Fibroblast of upper back skin (primary cell): ENCODE measurements at places on chromosomes 16 and 17.

GRCh38 chr17:64683796-64684195 lies 21.7 kb upstream of the SMURF2 start:
- peak; percentile 80 for DNase-seq

GRCh38 chr16:314351-314750 lies 31.4 kb downstream of the PDIA2 start:
- DNase-seq, result no peak

- DNase-seq, result no peak
These were observed 1.5 kb upstream of the WFIKKN1 start for GRCh38 chr16:629185-629832.

DNA sequence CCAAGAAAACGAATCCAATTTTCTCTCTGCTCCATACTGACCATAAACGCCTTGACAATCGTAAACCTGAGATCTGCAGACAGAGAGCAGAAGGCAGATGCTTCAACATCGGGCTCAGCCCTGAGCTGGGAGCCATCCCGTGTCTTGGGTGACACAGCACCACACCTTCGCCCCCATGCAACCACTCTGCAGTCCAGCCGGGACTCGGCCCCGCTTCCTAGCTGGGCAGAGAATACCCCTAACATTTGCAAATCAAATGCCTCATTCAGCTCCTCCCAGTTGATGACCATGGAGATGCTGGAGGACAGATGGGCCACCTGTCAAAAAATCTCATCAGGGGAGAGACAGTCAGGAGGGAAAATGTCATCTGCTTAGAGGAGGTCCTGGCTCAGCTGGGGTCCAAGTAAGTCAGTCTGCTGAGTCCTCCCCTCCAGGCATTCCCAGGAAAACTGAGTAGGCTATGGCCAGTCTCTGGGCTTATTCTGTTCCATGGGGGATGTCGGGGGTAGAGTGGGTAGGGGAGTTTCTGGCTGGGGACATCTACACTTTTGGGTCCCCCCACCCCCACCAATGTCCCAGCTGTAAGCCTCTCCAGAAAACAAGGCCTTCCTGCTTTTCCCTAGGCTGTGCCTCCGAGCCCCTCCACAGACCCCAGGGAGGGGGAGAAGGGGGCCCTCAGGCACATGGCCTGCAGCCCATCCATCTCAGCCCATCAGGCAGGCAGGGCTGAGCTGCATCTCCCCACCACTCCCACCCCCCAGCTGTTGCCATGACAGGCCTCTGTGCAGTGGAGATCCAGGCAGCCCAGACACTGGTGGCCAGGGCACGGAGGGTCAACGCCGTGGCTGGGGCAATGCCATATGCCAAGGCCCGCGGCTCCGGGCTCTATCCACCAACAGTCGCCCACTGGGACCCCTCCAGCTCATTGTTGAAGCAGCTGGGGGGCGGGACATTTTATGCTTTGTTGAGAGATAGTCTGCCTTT lies 158.6 kb downstream of the AXIN2 start:
- no peak for DNase-seq

GRCh38 chr16:48217708-48218107 lies 26.4 kb upstream of the LONP2 start:
- no peak for DNase-seq

DNA sequence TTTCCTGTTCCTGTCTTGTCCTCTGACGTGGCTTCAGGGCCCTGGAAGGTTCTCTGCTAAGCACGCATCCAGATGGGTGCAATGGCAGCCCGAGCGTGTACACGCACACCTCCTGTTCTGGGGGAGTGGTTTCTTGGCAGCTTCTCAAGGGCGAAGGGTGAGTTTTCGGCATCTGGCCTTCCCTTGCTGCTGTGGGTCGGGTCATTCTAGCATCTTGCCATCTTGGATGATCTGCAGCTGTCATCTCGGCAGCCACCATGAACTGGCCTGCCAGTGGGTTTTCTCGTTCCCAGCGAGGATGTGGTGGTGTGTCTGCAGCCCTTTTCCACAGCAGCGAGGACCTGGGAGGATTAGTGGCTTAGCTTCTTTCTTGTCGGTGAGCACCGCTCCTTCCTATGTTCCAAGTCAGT lies 10.6 kb downstream of the MSI2 start:
- no peak for DNase-seq

DNA sequence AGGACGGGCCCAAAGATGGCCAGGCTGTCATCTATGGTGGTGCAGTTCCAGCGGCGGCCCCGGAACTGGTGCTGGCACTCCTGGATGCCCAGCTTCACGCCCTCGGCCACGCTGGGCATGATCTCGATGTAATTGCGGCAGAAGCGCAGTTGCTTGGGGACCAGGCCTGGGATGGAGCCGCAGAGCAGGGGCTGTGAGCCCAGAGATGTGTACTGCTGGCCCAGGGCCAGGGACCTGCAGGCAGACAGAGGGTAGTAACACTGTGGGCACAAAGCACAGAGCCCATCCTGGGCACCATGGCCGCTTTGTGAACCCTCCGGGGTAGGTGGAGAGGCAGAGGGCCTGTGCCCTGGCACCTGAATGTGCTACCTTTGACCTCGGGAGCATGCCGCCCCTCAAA lies 44.8 kb downstream of the WNT3 start:
- DNase-seq, result no peak

- DNase-seq, result no peak
These were observed 78.0 kb upstream of the CBX4 start for GRCh38 chr17:79916991-79917901.

DNA sequence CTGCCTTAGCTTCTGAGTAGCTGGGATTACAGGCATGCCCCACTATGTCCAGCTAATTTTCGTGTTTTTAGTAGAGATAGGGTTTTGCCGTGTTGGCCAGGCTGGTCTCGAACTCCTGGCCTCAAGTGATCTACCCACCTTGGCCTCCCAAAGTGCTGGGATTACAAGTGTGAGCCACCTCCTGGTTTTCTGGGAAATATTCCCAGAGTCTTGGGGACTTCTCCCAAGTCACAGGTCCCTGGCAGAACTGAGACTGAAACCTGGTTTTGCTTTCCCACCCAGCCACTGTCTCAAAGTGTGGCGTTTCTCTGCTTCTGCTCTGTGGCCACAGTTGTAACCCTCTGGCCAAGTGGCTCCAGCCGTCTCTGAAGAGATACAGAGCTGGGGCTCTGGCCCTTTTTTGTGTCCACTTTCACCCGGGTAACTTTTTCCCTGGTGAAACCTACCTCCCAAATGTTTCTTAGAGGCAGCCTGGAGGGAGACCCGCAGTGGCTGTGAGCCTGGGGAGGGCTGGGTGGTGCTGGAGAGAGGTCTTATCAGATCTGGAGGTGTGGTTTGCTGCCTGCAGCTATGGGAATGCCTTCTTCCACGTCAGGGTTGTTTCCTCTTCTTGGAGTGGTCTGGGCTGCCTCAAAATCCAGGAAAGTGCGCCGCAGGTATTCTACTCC lies 5.1 kb downstream of the KSR1 start:
- no peak for DNase-seq

DNA sequence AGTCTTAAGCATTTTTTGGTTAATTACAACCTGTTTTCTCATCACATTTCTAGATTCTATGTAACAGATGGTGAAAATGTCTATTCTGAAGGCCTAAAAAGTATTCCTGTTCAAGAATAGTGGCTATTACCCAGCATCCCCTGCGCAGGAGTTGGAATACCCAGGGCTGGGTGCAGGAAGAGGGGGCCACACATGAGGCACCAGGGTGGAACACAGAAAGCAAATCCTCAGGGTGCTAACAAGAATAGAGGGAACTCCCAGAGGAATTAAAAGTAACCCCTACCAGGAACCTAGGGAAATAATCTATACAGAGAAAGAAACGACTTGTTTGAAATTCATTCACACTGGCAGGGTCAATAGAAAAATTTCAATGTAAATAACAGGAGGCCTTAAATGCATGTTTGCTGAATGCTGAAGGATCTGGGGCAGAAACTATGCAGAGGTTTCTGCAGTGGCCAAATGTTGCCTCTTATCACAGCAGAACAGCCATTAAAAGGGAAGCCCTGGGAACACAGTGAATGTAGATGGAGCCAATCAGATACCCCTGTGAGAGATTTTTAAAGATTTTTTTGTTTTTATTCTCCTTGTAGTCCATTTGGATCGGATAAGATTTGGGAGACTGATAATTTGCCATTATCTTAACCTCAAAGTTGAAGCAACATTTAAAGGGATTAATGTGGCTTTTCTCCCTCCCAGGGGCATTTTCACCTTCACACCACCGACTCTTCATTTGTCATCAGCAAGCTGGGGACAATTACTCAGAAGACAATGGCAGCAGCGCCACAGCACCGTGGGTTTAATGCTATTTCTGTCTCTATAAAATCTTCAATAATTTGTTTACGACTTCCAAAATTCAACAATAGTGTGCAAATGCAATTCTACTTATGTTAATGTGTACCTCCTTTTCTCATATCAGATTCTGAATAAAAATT lies 196.0 kb upstream of the PSMD7 start:
- no peak for DNase-seq

GRCh38 chr16:12291989-12292759 lies 315.6 kb downstream of the SNX29 start:
- no peak for DNase-seq

DNA sequence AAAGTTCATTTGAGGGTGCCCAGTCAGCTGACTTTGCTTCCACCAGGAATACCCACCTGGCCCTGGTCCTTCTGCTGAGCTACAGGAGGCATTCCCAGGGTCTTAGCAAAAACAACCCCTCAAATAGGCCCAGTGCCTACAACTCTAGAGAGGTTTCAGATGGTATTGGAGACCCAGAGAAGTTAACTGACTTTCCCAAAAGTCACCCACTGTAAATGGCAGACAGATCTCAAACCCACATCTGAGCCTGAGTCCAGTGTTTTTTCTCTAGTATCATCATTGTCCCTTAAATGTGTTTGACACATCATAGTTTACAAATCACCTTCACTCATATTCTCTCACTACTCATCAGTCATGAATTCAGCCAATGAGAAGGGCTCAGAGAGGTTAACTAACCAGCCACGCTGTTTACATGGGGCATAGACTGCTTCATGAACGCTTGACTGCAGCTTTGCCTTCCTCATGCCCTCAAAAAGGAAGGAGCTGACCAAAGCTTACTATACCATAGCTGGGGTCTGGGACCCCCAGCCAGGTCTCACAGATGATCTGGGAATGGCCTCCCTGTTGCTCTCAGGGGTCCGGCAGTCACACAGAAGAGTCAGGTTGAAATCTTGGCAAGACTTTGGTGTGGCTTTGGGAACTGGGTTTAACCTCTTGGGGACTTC lies 3.7 kb downstream of the PHOSPHO1 start:
- DNase-seq, result no peak

DNA sequence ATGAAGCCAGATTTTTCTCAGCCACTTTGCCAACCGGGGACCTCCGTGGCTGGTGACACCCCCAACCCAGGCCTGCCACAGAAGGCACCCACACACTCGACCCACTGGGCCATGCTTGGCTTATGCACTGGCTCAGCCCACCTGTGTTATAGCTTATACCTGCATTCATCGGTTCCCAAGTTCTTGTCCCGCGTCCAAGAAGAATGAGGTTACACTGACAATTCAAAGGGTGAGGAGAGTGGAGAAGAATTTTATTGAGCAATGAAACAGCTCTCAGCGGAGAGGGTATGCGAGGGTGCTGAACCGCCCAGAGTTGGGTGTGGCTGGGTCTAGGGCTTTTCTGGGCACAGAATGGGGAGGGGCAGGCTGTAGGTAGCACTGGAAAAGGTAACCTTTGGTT lies 22.2 kb upstream of the CDH15 start:
- DNase-seq, result no peak

GRCh38 chr16:86668136-86668910 lies 90.0 kb downstream of the FOXL1 start:
- peak; percentile 85 for DNase-seq

DNA sequence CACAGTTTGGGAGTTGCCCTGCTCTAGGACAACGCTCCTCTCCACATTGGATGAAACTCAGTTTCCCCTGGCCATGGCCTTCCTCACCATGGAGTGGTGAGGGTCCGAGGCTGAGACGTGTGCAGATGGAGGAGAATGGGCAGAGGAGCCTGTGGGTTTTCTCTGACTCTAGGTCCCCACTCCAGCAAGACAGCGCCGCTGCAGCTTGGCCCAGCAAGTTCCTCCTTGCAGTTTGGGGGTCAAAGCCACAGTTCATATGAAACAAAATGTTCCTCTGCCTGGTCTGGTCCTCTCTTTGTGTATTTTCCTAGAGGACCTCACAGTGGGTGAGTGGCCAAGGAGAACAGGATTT lies 2.3 kb downstream of the C16orf54 start:
- DNase-seq, result no peak

DNA sequence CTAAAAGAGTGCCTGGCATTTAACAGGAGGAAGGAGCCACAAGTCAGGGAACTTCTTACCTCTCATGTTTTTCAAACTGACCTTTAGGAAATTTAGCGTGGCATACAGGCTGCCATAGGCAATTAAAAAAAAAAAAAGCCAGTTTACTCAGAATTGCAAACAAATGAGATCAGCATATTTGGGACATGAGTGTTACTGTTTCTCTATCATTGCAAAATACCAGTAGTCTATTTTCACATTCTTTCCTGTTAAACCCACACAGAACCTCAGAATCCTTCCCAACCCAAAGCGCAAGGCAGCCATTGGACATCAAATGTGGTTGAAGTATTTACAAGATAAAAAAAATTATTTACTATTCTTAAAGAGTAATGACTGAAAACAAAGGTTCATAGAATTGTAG lies 366.4 kb upstream of the DYNLRB2 start:
- peak; percentile 85 for DNase-seq

GRCh38 chr17:77827039-77827438 lies 131.5 kb upstream of the TNRC6C start:
- DNase-seq, result no peak

DNA sequence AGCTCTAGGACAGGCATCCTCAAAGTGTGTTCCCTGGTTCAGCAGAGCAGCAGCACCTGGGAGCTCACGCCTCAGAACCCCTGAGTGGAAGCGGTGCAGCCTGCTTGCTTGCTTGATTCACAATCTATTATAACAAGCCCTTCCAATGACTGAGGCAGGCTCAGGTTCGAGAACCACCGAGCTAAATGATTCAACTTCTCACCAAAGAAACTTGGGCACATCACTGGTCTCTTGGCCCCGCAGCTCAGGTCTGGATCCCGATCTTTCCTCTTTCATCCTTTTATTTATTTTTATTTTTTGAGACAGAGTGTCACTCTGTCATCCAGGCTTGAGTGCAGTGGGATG lies 24.5 kb downstream of the CLUH start:
- DNase-seq, result no peak

DNA sequence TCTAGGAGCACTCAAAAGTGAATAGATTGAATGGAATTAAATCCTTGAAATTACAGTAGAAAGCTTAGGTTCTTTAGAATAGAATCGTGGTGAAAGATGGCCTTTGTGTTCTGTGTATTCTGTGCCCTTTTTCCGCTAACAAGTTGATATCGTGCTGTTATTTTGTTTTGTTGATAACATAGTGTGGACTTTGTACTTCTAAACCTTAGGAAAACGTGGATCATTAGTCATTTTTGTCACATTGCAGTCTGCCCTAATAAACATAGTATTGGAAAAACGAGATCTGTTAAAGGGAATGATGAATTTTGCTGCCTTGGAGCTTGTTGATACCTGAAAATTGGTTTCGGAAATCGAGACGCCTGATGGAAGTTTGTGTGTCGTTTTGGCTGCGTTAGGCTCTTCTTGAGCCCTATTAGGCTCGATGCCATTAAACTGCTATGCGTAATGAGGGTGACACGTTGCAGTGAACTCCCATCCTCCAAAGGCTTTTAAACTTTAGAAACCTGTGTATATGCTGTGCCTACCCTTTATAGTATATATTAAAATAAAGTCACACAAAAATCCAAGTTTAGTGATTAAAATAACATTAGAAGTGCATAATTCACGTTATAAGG lies 145.7 kb downstream of the PRKCA start:
- DNase-seq, result no peak

- no peak for DNase-seq
These were observed 101.8 kb downstream of the ABCA8 start for GRCh38 chr17:68853439-68853838.

- no peak for DNase-seq
These were observed 62.8 kb downstream of the CDK5R1 start for GRCh38 chr17:32549559-32549958.
